Small intestine (tissue), 16 donors: ENCODE measurements at places on chromosomes 13 and 19. TPM values are rescaled to one million over a fixed set of nuclear protein-coding genes. Genes with fewer than 3 reads are reported as not detected.

The RGL3 gene
- polyA plus RNA-seq, result 1.5 TPM

The LSR gene
- 127 TPM for polyA plus RNA-seq

DNA sequence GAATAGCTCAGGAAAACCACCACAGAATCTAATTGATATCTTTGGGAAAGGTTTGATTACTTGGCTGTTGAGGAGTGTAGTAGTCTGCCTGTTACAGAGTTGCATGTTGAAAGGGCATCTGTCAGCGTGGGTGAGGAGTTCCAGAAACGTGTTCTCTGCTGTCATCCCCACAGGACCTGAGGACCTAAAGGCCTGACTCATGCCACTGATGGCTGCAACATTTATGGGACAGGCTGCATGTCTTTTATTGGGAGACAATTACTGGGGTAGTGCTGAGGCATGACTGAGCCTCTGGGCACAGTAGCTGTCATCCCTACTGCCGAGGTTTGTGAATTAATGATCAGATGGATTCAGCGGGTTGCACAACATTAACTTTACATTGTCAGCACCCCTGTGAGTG lies 525.9 kb downstream of the GPC6 start:
- no peaks in the 10 kb centered on the region for H3K27me3 ChIP-seq
- no peaks in the 10 kb centered on the region for H3K36me3 ChIP-seq
- no peak overlapping the region for H3K4me3 ChIP-seq
- DNase-seq, result no peak
- no peaks in the 10 kb centered on the region for H3K4me1 ChIP-seq

- no peaks in the 10 kb centered on the region for H3K27me3 ChIP-seq
- no peak overlapping the region for H3K4me3 ChIP-seq
- H3K4me1 ChIP-seq, result no peaks in the 10 kb centered on the region
Observed at GRCh38 chr19:35318679-35319448, 10.1 kb upstream of the CD22 start.
